Ammon's horn (tissue), 1 donor: ENCODE measurements at places on chromosomes 16 and 17.

GRCh38 chr17:83082424-83082823 lies 3.0 kb downstream of the METRNL start:
- DNase-seq: no peak

- DNase-seq: no peak
These were observed 831 bp downstream of the RPL13 start for GRCh38 chr16:89561142-89561883.

DNA sequence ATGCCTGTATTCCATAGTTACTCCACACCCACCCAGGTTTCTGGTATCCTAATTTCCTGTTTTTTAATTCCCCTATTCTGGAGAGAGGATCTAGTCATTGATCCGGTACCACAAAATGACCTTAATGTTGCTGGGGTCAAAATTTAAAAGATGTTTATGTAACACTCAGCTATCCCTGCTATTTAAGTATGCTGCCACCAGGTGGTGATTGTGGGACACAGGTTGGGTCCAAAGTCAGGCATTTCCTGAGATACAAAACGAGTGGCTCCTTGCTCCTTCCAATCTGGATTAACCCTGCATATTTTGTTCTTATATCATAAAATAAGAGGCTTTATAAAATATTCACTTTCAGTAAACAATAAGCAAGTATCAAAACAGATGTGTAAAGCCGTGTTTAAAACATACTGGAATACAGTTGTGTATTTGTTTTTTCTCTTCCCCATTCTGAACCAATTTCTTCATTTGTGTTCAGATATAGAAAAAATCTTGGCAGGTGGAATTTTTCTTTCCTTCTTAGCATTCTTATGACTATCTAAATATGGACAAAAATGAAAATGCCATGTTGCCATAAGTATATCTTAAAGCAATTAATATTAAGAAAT lies 16.3 kb downstream of the HS3ST4 start:
- DNase-seq: no peak

- DNase-seq: no peak
These were observed 16.9 kb upstream of the GLG1 start for GRCh38 chr16:74623839-74624235.

- DNase-seq: no peak
These were observed 828.8 kb upstream of the SOX9 start for GRCh38 chr17:71292006-71292405.

- no peak for DNase-seq
These were observed 12.4 kb downstream of the ZSCAN10 start for GRCh38 chr16:3086596-3087242.

- peak; percentile 74 for DNase-seq
These were observed 17.5 kb downstream of the EMC8 start for GRCh38 chr16:85781695-85782370.

GRCh38 chr17:68491381-68492231 lies 20.6 kb upstream of the PRKAR1A start:
- DNase-seq: peak; percentile 74

GRCh38 chr16:4696905-4697847 lies 3.8 kb downstream of the NUDT16L1 start:
- DNase-seq: no peak

- no peak for DNase-seq
These were observed 35.1 kb downstream of the DDX19A start for GRCh38 chr16:70381604-70382342.

GRCh38 chr17:50630524-50631194 lies 4.0 kb upstream of the ABCC3 start:
- DNase-seq: no peak

DNA sequence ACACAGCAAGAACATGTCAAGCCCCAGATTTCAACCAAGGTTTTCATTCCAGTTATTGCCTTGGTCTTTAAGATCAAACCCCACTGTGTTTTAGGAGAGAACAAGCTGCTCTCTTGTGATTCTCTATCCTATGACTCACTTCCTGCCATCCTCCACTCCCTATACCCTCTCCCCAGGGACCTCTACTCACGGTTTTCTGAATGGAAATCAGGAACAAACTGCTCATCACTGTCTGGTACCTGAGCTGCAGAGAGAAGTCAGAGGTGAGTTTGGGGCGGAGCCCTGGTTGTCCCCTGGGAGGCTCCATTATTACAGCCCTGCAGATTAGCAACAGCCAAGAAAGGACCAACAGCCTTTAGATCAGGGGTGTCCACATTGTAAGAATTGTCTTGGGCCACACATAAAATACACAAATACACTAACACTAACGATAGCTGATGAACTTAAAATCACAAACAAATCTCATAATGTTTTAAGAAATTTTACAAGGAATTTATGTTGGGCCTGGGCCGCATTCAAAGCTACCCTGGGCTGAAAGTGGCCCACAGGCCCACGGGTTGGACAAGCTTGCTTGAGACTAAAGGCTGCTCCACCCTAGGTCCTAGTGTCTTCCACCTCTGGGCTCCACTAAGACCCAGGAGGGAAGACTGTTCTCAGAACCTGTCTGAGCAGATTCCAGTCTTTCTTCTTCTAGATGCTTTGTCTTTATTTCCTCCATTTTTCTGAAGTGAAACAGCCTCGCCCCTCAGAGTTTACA lies 9.7 kb downstream of the ETV4 start:
- no peak for DNase-seq

GRCh38 chr17:81394921-81395599 lies at the start of gene BAHCC1:
TSS of gene BAHCC1 (plus strand) at chr17:81395457. CDS start at chr17:81399740, 4,283 bp downstream.
- DNase-seq: peak; percentile 99

GRCh38 chr16:55001931-55002330 lies 71.3 kb downstream of the IRX5 start:
- no peak for DNase-seq

DNA sequence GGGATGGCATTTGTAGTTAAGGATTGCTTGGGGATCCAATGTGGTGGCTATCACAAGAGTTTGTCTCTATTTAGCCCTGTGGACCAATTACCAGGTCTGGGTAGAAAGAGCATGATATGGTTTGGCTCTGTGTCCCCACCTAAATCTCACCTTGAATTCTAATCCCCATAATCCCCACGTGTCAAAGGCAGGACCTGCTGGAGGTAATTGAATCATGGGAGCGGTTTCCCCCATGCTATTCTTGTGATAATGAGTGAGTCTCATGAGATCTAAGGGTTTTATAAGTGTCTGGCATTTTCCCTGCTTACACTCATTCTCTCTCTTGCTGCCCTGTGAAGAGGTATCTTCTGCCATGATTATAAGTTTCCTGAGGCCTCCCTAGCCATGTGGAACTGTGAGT lies 86.4 kb upstream of the HS3ST4 start:
- DNase-seq: no peak

DNA sequence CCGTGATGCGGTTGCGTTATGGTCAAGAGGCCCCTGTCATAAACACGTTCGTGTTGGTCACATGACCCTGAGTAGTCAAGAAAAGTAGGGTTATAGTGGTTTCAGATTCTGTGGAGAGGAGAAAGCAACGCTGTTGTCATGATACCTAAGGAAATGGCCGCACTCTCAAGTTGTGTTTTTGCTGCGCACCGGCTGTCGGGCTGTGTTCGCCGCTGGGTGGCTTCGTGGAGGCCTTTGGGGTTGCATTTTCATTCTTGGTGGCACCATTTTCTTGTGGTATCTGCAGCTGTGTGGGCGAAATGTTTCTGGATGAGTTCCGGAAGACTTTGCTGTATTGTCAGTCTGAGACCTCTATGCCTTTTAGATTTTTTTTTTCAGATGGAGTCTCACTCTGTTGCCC lies 35.0 kb downstream of the DEF8 start:
- no peak for DNase-seq

DNA sequence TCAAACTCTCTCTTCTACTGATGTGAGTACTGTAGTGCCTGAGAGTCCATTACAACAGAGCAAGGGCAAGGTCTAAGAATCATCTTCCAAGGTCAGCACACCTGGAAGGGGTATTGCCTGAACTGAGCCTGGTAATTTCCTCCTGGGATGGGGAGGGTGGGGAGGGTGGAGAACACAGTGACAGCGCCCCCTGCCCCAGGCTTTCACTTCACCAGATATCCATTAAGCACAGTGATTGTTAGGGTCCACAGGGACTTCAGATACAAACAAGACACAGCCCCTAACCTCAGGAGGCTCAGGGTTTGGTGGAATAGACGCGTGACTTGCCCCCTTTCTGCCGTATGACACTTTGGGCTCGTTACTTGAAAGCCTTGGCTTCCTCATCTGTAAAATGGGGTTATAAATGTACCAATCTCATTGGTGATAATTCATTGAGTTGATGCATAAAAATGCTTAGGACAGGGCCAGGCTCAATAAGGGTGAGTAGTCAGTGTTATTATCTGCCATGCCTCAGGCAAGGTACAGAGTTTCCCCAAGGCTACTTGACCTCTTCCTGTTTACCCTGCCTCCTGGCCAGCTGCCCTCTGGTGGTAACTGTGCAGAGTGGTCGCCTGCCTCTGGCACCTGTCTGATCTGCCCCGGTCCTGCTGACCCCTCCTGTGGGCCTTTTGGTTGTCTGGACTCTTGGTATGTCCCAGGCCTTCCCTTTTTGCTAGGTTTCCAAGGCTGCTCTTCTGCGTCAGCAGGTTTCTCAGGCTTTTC lies 13.1 kb upstream of the BRD7 start:
- DNase-seq: no peak

- DNase-seq: no peak
These were observed 171.7 kb downstream of the VPS53 start for GRCh38 chr17:542943-543342.

GRCh38 chr16:11309895-11310633 lies 28.9 kb upstream of the PRM1 start:
- DNase-seq: no peak

DNA sequence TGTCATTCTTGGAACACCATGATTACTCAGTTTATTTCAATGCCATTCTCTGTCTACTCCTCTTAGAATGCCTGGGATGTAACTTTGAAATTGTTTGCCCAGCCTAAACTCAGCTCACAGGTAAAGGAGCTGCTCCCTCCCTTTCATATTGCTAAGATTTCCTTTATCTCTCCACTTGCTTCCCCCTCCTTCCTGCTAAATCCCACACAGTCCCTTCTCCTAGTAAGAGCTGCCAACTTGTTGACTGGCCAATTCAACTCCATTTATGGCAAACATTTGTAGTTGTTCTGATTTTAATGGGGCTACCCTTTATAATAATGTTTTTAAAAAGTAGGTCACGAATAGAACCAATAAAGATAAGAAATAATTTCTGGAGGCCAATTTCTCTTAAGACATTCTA lies 146.1 kb downstream of the SKAP1 start:
- no peak for DNase-seq

- no peak for DNase-seq
These were observed 282.9 kb upstream of the N4BP1 start for GRCh38 chr16:48892893-48893292.

DNA sequence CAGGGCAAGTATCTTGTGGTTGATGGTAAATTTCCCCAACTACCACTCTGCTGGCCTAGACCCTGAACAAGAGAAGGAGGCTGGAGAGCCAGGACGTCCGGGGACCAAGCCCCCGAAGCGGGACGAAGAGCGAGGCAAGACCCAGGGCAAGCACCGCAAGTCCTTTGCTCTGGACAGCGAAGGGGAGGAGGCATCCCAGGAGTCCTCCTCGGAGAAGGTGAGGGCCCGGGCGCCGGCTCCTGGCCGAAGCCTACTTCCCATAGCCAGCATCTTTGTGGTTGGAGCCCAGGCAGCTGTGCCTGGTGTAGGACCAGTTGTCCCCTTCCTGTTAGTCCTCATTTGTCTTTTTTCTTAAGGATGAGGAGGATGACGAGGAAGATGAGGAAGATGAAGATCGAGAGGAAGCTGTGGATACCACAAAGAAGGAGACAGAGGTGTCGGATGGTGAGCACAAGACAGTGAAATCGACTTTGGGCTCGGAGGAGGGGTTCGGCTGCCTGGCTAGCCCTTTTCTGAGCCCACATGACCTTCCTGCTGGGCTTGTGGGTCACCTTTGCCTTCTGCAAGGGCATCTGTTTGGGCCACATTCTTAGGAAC lies 11.8 kb downstream of the SETD1A start:
- DNase-seq: no peak

GRCh38 chr17:27494192-27495091 lies 38.2 kb downstream of the KSR1 start:
- peak; percentile 75 for DNase-seq

DNA sequence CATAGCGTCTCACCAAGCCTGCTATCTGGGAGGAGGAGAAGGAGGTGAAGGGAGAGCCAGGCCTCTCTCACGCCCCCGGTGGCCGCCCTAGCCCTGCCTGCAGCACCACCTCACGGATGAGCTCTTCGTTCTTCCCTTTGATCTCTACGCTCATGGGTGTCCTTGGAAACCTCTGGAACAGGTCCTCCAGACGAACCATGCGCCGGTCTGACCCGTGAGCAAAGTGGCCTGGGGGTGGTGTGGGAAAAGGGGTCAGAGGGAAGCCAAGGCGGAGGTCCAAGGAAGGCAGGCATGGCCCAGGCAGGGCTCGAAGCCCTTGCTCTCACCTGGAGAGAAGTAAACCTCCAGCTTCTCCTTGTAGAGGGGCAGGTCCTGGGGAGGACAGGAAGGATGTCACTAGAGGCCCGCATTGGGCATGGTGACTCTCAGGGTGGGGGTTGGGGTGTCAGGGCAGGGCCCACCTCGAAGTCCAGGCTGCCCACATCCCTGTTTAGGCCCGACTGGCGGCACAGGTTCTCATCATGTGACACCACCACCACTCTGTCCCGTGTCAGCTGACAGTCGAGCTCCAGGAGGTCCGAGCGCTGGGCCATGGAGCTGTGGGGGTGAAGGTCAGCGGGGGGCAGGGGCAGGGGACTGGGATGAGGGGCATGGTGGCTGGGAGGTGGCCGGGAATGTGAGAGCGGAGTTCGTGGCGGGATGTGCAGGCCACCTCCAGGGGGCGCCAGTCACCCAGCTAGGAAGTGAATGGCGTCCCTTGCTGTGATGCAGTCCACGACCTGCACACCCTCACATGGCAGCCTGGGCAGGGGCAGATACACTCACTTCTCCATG lies 923 bp downstream of the GDPD3 start:
- peak; percentile 52 for DNase-seq

- no peak for DNase-seq
These were observed 215.2 kb upstream of the IRX3 start for GRCh38 chr16:54501797-54502196.

- DNase-seq: no peak
These were observed 214.2 kb upstream of the GSE1 start for GRCh38 chr16:85398688-85399582.

GRCh38 chr17:51860954-51861561 lies 297.5 kb downstream of the CA10 start:
- peak; percentile 71 for DNase-seq

- peak; percentile 24 for DNase-seq
These were observed at the start of gene SLC13A5 for GRCh38 chr17:6713130-6713917. TSS of gene SLC13A5 (minus strand) at chr17:6713369. CDS start at chr17:6713333, 36 bp downstream.

- DNase-seq: no peak
These were observed 616 bp downstream of the PECAM1 start for GRCh38 chr17:64390044-64390443.

- DNase-seq: no peak
These were observed 35.2 kb downstream of the ADCY9 start for GRCh38 chr16:4081047-4081446.
